Stimulated activated CD4-positive, alpha-beta T cell treated with anti-CD3 and anti-CD28 coated beads, Interleukin-1b, Interleukin-23, amount 100 ng/mL, for 4 hours (primary cell): ENCODE measurements at places on chromosomes 3 and 15.
A peak's percentile ranks its signal among the peaks of the same experiment; 100 is the strongest.

DNA sequence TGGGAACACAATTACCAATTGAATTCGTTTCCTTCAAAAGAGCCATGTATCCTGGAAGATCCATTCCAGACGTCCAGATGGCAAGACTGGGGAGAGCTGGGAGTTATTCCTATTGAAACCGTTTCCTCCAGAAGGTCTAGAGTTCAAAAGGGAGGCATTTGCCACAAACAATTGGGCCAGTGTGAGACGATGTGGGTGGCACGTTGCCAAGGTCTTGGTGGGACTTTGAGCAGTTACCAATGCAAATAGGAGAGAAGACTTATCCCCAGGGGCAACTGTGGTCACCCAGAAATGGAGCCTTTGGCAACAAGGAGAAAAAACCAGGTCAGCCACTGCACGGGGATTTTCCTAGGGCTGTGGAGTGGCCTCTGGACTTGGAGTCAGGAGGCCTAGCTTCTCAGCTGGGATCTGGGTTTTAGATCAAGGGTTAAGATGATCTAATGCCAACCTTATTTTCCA is 29.6 kb upstream of the TLE3 start:
- no peak for DNase-seq

DNA sequence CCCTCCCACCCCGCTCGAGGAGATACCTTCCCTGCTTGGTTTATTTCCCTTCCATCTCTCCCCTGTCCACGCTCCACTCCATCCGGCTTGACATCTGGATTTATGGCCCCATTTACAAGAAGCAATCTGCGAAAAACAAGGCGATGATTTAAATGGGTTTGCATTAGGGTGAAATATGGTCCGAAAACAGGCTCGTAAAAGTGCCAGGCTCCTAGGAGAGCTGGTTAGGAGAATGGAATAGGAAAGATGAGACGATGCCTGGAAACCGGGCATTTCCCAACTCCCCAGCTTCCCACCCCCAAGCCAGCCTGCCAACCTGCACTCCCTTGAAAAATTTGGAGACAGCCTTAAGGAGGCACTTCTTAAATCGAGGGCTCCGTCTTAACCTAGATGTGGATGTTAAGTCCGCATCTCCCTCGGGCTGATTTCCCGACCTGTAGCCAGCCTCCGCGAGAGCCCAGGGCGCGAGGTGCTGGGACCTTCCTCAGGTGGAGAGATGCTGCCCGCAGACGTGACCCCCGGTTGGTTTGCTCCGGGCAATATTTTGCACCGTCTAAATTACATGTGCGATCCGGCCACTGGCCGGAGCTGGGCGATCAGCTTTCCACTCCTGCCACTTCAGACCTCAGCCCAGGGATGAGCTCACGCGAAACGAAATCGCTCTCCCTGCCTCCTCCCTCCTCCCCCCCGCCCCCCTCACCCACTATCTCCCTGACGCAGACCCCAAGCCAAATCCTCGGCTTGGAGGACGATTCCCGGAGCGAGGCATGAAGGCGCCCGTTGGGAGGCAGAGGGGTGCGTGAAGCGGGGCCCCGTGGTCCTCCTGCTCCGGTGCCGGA is 1.3 kb downstream of the GRM7 start:
- no peak for DNase-seq

DNA sequence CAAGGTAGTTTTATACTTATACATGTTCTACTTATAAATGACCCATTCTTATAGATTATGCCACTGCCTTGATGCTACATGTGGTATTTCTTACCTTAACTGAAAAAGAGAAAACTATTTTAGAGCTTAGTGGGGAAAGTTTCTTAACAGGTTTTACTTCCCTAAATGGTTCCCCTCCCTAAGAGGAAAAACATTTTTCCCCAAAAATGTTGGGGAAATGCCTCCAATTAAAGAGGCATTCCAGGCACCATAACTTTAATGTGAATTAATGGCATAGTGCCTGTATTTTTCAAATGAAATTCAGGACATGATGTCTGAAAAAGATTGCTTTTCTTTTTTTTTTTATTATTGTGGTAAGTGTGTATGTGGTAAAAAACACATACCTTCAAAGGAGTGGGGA is 22.6 kb downstream of the GOLM2 start:
- no peak for DNase-seq

- DNase-seq, result peak; percentile 25
Observed at GRCh38 chr3:113948015-113948917, 453 bp downstream of the ZDHHC23 start.

DNA sequence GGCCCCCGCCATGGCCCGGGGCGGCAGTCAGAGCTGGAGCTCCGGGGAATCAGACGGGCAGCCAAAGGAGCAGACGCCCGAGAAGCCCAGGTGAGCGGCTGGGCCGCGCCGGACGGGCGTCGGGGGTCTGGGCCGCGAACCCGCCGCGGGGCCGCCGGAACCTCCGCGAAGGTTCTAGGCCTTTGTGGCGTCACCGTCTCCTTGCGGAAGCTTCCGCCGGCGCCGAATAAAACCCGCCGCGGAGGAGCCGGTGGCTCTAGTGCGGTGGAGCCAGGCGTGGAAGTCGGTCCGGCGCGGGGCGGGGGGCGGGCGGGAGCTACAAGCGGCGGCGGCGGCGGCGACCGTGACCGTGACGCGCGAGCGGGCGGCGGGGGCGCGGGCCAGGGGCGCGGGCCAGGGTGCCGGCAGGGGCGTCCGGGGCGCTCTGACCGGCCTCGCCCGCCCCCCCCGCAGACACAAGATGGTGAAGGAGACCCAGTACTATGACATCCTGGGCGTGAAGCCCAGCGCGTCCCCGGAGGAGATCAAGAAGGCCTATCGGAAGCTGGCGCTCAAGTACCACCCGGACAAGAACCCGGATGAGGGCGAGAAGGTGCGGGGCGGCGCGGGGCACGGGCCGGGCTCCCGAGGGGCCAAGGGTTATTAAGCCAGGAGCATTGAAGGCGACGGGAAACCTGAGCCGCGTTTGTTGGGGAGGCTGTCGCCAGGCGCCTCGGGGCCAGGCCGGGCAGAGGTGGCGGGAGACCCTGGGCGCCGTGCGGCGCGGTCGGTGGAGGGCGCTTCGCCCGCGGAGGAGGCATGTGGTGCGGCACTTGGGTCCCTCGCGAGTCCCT is at the start of gene DNAJA4:
Gene DNAJA4, plus strand, starts transcription at position 259 of the 833 bp plus-strand sequence. Its CDS starts 202 bp downstream, at position 461.
- DNase-seq, result peak; percentile 55

DNA sequence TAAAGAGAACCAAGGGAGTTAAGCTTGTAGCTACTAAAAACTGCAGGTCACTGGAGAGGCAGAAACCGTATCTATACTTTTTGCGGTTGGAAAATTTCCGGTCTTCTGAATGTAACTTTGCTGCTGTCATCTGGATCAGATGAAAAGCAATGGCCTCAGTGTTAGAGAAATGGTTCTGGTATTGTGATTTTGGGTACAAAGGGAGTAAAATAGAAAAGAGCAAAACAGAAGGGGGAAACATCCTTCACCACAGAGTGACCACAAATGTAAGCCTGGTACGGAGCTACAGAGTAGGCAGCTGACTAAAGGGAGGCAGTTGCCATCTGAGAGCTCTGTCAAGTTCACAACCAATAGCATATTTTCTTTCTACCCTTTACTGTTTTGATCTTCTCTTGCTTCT is 5.6 kb downstream of the CD96 start:
- DNase-seq, result no peak

DNA sequence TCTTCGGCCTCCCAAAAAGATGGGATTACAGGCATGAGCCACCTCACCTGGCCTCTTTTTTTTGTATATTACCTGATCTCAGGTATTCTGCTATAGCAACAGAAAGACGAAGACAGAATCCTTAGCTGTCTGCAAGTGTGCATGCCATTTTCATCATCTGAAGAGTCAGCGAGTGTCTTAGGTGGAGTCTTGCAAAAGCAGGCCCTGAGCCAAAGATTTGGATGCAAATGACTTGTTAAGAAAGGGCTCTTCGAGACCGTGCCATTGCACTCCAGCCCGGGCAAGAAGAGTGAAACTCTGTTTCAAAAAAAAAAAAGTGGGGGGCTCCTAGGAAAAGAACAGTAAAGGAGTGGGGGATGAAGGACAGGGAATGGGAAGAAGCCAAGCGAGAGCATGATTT is 10.2 kb upstream of the TRIM69 start:
- DNase-seq, result no peak

- no peak for DNase-seq
Observed at GRCh38 chr15:62875626-62876021, 166.9 kb upstream of the TPM1 start.

DNA sequence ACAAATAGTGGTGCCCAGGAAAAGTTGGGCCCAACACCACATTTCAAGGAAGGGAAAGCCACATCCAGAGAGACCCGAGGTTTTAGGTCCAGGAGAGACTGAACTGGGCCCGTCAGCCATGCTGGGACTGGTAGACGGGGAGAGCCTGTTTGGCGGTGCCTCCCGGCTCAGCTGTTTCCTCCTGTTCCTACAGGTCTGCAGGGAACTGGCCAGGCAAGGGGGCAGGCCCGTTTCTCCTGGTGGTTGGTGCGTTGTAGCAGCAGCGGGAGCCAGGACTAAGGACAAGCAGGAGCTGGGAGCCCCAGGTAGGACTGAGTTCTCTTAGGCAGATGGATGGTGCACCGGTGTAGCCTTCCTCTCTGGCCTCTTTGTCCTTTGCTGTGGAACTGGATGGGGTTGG is 3.9 kb downstream of the PRKCD start:
- no peak for DNase-seq

GRCh38 chr3:142366434-142366833 is 81.4 kb downstream of the XRN1 start:
- DNase-seq, result no peak

- DNase-seq, result no peak
Observed at GRCh38 chr3:52777127-52777958, at the start of gene ITIH1. ITIH1 (plus strand) TSS chr3:52777599; CDS start chr3:52777616, 17 bp downstream.

DNA sequence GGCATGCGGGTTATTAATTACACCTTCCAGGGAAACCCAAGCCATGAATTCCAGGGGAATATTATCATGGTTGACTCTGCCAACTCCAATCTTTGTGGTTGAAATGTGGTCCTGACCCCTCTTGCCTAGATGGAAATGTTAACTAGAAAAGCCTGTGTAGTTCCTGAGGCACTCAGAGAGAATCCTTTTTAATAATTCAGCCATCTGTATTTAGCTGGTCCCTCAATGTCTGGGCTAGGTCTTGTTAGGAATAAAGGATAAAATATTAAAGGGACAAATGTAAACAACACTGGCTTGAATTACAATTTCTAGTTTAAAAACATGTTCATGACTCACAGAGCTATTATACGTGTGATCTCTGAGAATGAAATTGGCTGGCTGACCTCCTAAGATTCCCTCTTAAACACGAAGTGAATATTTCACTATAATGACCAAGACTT is 435.2 kb upstream of the SUCLG2 start:
- no peak for DNase-seq

GRCh38 chr3:49566312-49566711 is 12.0 kb downstream of the BSN start:
- no peak for DNase-seq

DNA sequence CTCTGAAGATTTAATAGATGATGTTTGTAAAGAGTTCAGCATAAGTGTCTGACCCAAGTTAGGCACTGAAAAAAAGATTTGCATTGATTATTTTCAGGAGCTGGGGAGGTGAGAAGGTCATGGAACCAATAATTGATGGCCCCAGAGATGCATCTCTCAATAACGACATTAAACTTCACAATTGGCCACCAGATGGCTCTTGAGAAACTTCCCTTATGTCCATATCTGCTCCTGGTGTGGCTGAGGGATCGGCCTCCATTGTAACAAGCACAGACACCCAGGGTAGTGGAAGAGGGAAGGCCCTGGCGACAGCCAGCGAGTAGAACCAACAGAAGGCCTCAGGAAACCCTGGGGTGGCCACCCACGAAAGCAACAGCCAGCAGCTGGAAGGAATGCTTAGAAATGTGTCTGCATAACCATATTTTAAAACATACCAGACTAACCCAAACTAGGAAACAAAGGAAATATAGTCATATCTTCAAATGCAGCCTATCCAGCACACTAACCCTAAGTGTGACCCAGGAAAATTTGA is 536.7 kb downstream of the SOX2 start:
- no peak for DNase-seq

GRCh38 chr3:104628185-104628789 is 738.4 kb upstream of the ALCAM start:
- no peak for DNase-seq

- no peak for DNase-seq
Observed at GRCh38 chr15:66617137-66618090, 51.6 kb upstream of the LCTL start.

DNA sequence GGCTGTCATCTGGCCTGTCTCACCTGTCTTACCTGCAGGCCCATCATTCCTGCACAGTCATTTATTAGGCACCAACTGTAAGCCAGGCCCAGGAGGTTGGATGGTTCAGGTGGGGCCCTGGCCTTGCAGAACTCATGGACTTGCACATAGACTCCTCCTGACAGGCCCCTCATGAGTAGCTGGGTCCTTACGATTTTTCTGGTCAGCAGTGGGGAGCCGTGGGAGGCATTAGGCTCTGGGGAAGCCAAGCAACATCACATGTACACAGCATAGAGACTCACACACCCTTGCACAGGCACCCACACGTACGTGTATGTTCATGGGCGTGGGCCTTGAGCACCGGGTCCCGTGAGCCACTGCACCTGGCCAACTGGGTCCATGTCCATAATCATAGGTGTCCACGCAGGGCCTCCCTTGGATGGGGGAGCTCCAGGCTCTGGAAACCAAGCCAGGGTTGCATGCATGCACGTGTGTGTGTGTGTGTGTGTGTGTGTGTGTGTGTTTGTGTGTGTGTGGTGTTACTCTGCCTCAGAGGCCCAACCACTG is 20.3 kb downstream of the CISH start:
- no peak for DNase-seq

DNA sequence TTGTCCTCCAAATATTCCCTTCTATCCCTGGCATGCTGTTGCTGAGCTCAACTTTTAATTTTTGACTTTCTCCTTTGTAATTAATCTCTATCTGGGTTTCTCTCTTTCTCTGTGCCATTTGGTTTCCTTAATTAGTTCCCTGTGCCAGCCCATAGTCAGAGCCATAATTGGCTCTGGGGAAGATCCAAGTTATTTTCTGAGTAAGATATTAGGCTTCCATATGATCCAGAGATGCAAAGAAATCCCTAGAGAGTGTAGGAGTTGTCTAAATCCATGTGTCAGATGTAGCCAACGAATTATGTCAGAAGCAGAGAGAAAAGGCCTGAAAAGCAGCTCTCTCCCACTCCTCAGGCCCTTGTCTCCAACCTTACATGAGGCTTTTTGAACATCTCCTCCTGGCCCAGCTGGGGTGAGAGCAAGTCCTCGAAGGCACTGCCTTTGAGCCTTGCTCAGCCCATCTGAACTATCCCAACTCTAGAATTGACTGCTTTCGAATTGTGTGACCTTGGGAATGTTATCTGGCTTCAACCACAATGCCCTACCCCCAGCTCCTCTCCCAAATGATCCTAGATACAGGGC is 46.4 kb downstream of the MOBP start:
- no peak for DNase-seq
